Renal pelvis (tissue), 12 donors: ENCODE measurements at places on chromosomes 7 and 10. TPM values are rescaled to one million over a fixed set of nuclear protein-coding genes. Genes with fewer than 3 reads are reported as not detected.

KIAA1549 gene
- polyA plus RNA-seq, result 14.2 TPM

PTN gene
- 200 TPM for polyA plus RNA-seq

COPS6 gene
- 137 TPM for polyA plus RNA-seq

PRPS1L1 gene
- polyA plus RNA-seq, result not detected

OR2A5 gene
- 0.25 TPM for polyA plus RNA-seq

ELMO1 gene
- polyA plus RNA-seq, result 11.1 TPM

HYAL4 gene
- 0.10 TPM for polyA plus RNA-seq

NUTM2D gene
- polyA plus RNA-seq, result 13.1 TPM

RELN gene
- 13.8 TPM for polyA plus RNA-seq

ZNF804B gene
- polyA plus RNA-seq, result 0.35 TPM

SLC39A12 gene
- polyA plus RNA-seq, result not detected

TMEM273 gene
- 2.2 TPM for polyA plus RNA-seq

SH2B2 gene
- 4.1 TPM for polyA plus RNA-seq

PHKG1 gene
- polyA plus RNA-seq, result 3.0 TPM

VKORC1L1 gene
- polyA plus RNA-seq, result 26.9 TPM

LSM5 gene
- 76.0 TPM for polyA plus RNA-seq

CADPS2 gene
- polyA plus RNA-seq, result 48.0 TPM

EMX2 gene
- polyA plus RNA-seq, result 198 TPM

MLXIPL gene
- polyA plus RNA-seq, result 8.7 TPM

SPDYE1 gene
- 3.1 TPM for polyA plus RNA-seq

RARRES2 gene
- polyA plus RNA-seq, result 54.0 TPM

BEND7 gene
- 28.4 TPM for polyA plus RNA-seq

MRC1 gene
- 10.3 TPM for polyA plus RNA-seq

OR2A1 gene
- 1.2 TPM for polyA plus RNA-seq

HOXA5 gene
- 63.4 TPM for polyA plus RNA-seq

TMEM140 gene
- polyA plus RNA-seq, result 29.3 TPM

CYP3A4 gene
- polyA plus RNA-seq, result 0.36 TPM

EBLN1 gene
- polyA plus RNA-seq, result not detected

MKLN1 gene
- polyA plus RNA-seq, result 38.0 TPM

ZSCAN25 gene
- 21.0 TPM for polyA plus RNA-seq

C10orf71 gene
- 0.28 TPM for polyA plus RNA-seq

HOXA7 gene
- polyA plus RNA-seq, result 31.7 TPM

TMEM176B gene
- polyA plus RNA-seq, result 90.2 TPM

CDHR1 gene
- polyA plus RNA-seq, result 0.65 TPM

YWHAG gene
- polyA plus RNA-seq, result 116 TPM
